HT1080 (cell line): ENCODE measurements at places on chromosomes 6 and 20. TPM values are rescaled to one million over a fixed set of nuclear protein-coding genes. Genes with fewer than 3 reads are reported as not detected.

The ZNF391 gene
- 0.06 and 0.13 TPM in 2 replicates for total RNA-seq

The GATA5 gene
- total RNA-seq = not detected in 2 replicates

The HEY2 gene
- total RNA-seq = 0.16 and 0.23 TPM in 2 replicates

The GGTLC1 gene
- total RNA-seq = not detected in 2 replicates

The PNPLA1 gene
- total RNA-seq = 0.03 TPM in 1 of 2 replicates, not detected in the other

The VWA7 gene
- 0.77 and 0.79 TPM in 2 replicates for total RNA-seq

The GLP1R gene
- total RNA-seq = not detected in 2 replicates

The SMIM13 gene
- total RNA-seq = 8.6 and 17.7 TPM in 2 replicates

The VARS1 gene
- total RNA-seq = 63.0 and 76.4 TPM in 2 replicates

The PIGU gene
- total RNA-seq = 18.1 and 20.8 TPM in 2 replicates

The TCP11 gene
- 0.13 TPM in 1 of 2 replicates, not detected in the other for total RNA-seq

The IP6K3 gene
- total RNA-seq = not detected in 2 replicates

The OGFR gene
- total RNA-seq = 86.7 and 95.5 TPM in 2 replicates

The TREM1 gene
- 0.57 TPM in 1 of 2 replicates, not detected in the other for total RNA-seq

The FAM50B gene
- total RNA-seq = not detected in 2 replicates

The NRM gene
- total RNA-seq = 11.2 and 18.5 TPM in 2 replicates

The ADNP gene
- 14.3 and 21.4 TPM in 2 replicates for total RNA-seq

The PAX1 gene
- not detected in 2 replicates for total RNA-seq

The HLA-DOA gene
- not detected in 2 replicates for total RNA-seq

The PTK6 gene
- not detected in 2 replicates for total RNA-seq

The ADGB gene
- not detected in 2 replicates for total RNA-seq

The CFB gene
- total RNA-seq = not detected in 2 replicates
